CD4-positive, alpha-beta T cell treated with Interleukin-15 for 4 hours (primary cell): ENCODE measurements at places on chromosomes 16 and 17.

DNA sequence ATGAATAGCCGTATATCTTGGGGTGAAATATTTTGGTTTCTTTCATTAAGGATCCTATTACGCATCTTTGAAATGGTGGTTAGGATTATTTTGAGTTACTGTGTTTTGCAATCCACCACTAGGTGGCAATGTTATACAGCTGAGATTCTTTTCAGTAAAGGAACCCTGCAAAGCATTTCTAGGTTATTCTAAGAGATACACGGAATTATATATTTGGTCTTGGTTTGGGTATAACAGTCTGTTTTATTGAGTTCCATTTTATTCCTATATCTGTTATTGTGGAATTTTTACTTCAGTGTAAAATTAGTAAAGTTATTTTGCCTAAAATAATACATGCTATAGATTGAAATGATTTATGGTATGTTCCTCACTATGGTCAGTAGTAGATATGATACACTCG is 62.9 kb upstream of the CPHXL start:
- DNase-seq, result peak; percentile 54

GRCh38 chr16:2003827-2004641 is 5.6 kb downstream of the ZNF598 start:
- peak; percentile 84 for DNase-seq

GRCh38 chr16:86082418-86083030 is 183.6 kb downstream of the IRF8 start:
- DNase-seq, result no peak

DNA sequence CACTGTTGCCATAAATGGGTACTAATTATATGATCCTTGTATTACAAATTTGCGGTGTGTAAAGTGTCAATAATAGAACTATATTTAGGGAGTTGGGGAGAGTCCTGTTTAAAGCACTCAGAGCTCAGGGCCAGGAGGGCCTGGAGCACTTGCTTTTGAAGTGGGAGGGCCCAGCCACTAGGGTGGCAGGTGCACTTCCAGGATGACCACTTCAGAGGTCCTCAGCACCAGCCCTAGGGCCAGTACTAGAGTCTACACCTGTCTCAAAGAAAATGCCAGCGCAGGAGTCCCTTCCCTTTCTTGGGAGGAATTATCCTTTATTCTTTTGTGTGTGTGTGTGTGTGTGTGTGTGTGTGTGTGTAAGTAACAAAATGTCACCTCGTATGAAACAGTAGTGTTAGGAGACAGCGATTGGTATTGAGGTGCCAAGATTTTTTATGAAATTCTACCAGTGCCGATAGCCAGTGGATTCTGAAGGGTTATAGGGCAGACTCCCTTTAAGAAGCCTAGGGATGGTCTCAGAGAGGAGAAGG is 31.9 kb downstream of the MYO18A start:
- no peak for DNase-seq

GRCh38 chr17:39194985-39195524 is 2.4 kb downstream of the CACNB1 start:
- DNase-seq, result no peak
